ENCODE measurements at places on chromosomes 3 and 15. TPM values are rescaled to one million over a fixed set of nuclear protein-coding genes. Genes with fewer than 3 reads are reported as not detected.

The KY gene
- total RNA-seq = not detected

The FBN1 gene
- total RNA-seq = 325 TPM

The ECE2 gene
- not detected for total RNA-seq

The KBTBD12 gene
- total RNA-seq = 1.5 TPM

The TSPAN3 gene
- 484 TPM for total RNA-seq

The PPARG gene
- 357 TPM for total RNA-seq

The ZNF621 gene
- total RNA-seq = 22.3 TPM

The OR5K2 gene
- total RNA-seq = not detected

The PRR20G gene
- total RNA-seq = not detected

The RARRES1 gene
- total RNA-seq = 7.7 TPM

The ZNF639 gene
- total RNA-seq = 46.5 TPM

The AGBL1 gene
- not detected for total RNA-seq

The PLCB2 gene
- 13.8 TPM for total RNA-seq
